Left renal pelvis (tissue), 4 donors: ENCODE measurements at places on chromosomes 3 and 15.

- no peak for DNase-seq
Observed at GRCh38 chr3:164390046-164390445, 688.2 kb downstream of the SI start.

GRCh38 chr3:108623504-108623903 lies 34.0 kb downstream of the DZIP3 start:
- DNase-seq: no peak

- DNase-seq: no peak
Observed at GRCh38 chr3:158494673-158495072, 76.3 kb upstream of the MLF1 start.

DNA sequence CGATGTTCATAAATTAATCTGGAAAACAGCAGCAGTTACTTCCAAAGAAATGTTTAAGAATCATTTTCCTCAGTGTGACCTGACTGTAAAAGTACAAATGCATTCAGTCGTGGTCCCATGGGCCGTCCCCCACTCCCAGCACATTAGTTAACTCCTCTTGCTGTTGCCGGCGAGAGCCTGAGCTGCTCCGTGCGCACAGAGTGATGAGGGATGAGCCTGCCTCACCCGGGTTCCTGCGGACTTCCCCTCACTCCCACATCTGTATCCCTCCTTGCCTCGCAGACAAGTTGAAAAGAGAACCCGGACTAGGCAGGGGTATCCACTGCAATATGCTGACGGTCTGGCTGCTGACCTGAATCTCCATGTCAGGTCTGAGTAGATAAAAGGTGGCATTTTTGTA lies 861.7 kb upstream of the NR2F2 start:
- DNase-seq: no peak

- DNase-seq: no peak
Observed at GRCh38 chr3:117059067-117059955, 349.7 kb downstream of the TUSC7 start.

DNA sequence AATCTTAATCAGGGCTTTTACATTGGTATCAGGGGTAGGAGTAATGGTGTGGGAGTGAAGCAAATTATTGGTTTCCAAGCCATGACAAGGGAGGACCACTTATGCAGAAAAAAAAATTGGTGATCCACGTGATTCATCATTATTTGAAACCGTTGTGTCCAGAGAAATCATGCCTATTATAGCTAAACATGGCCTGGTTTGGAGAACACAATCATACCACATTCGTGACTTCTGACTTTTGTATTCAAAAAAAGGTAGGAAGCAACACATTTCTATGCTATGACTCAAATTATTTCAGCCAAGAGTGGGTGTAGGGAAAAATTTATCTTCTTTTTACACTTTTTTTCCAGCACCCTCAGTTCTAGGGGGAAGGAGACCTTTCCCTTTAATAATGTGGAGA lies 924.3 kb upstream of the GBE1 start:
- DNase-seq: no peak

- DNase-seq: no peak
Observed at GRCh38 chr3:54863786-54864185, 64.1 kb downstream of the LRTM1 start.

- no peak for DNase-seq
Observed at GRCh38 chr3:86733257-86733656, 257.7 kb downstream of the VGLL3 start.

GRCh38 chr3:115217292-115217677 lies 70.2 kb upstream of the ZBTB20 start:
- no peak for DNase-seq

- DNase-seq: no peak
Observed at GRCh38 chr3:141000686-141001085, 50.5 kb upstream of the SPSB4 start.

DNA sequence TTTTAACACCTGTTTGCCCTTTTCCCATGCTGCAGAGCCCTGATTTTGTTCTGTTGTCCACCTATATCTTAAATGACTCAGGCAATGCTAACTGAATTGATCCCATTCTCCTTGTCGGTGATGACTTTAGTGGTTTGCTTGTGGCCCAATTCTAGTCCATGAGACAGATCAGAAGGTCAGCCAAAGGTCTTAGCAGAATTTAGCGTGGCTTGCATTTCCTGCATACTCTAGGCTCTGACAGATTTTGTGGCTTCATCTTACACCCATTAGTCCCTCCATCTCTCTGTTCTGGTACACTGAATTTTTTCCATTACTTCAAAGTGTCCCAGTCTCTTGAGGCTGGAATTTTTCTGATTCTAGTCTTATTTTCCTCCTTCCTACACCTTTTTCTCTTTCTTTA lies 161.9 kb downstream of the STAC start:
- DNase-seq: no peak

GRCh38 chr15:74277242-74277810 lies 41.2 kb downstream of the CCDC33 start:
- no peak for DNase-seq

DNA sequence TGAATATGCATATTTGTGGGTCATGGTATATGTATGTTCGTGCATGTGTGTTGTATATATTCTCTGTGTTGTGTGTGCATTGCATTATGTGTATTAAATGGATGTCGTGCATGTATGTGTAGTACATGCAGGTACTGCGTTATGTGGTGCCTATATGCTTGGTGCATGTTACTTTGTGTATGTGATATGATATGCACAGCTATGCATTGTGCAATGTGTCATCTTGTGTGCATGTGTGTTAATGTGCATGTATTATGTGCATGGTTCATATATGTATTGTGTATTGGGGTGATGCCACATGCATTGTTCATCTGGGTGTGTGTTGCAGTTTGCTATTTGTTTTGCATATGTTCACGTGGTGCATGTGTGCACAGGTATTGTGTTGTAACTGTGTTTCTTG lies 2.9 kb downstream of the GALNT15 start:
- DNase-seq: no peak

DNA sequence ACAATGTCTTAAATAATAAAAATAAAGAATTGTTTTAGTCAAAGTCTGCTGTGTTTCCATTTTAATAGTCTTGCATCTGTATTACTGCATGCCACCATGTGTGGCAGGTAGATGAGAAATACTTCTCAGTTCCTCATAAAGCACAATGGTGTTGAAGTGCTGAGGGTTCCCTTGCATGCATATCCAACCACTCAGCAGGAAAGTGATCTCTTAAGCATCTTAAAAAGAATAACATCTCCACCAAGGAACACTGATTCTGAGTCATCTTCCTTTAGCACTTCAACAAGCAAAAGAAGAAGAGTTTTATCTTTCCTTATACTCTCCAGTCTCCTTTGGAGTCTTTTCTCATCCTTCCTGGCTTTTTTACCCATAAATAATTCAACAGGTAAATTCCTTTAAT lies 602.0 kb downstream of the TBL1XR1 start:
- no peak for DNase-seq

GRCh38 chr3:166444336-166444735 lies 607.1 kb upstream of the BCHE start:
- no peak for DNase-seq

DNA sequence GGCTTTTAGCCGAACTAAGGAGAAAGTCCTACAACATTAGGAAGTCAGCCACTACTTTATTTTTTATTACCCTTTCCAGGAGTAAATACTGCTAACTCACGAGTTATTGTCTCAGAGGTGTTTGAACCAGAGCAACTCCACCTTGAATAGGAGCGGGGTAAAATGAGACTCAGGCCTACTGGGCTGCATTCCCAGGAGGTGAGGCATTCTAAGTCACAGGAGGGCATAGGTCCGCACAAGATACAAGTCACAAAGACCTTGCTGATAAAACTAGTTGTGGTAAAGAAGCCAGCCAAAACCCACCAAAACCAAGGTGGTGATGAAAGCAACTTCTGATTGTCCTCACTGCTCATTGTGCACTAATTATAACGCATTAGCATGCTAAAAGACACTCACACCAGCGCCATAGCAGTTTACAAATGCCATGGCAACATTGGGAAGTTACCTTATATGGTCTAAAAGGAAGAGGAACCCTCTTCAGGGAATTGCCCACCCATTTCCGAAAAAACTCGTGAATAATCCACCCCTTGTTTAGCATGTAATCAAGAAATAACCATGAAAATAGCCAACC lies 555.9 kb downstream of the IGSF11 start:
- no peak for DNase-seq

DNA sequence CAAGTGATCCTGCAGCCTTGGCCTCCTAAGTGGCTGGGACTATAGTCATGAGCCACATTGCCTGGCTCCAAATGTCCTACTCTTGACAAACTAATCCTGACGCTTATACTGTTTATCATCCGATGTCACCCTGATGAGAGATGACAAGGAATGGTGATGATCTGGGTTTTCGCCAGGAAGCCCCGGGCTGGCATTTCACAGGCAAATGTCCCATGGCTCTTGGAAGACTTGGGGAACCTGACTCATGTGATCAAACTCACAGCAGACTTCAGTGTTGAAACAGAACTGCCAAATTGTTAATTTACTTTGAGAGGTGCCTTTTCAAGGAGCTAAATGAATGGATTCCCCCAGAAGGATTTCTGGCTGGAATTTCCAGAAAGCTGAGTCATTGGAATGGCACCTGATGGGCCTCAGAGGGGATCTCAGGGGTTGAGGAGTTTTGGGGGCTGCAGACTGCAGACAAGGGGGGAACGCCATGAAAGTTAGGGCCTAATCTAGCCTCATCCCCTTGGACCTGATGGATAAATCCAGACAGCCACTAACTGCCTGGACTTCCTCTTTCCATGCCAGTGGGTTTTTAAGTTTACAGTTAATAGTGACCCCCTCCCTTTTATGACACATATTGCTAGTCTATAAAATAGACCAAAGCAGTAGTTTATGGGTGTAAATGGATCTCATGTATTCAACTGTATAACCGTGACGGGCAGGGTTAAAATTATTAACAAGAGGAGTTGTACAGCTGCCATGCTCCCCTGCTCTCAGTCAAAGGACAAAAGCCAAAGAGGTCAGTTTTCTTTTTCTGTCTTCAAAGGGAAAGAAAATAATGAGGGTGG lies 146.6 kb downstream of the CHSY1 start:
- no peak for DNase-seq

DNA sequence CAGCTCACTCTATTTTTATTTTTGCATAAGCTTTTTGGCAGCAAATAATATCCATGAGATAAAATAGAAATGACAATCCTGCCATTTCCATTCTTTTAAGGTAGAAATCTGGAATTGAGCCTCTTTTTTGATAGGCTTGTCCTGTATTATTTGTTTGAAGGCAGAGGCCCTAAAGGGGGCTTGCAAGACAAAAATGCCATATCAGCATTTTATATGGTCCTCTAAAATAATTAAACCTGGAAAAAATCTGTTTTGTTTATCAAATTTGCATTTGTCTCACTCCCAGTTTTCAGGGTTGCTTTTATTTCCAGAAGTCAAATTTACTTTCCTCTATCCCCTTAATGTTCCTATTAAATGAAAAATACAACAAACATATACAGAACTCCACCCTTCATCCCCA lies 134.9 kb upstream of the GAP43 start:
- no peak for DNase-seq

- DNase-seq: no peak
Observed at GRCh38 chr3:46228260-46229242, 13.7 kb upstream of the CCR3 start.

DNA sequence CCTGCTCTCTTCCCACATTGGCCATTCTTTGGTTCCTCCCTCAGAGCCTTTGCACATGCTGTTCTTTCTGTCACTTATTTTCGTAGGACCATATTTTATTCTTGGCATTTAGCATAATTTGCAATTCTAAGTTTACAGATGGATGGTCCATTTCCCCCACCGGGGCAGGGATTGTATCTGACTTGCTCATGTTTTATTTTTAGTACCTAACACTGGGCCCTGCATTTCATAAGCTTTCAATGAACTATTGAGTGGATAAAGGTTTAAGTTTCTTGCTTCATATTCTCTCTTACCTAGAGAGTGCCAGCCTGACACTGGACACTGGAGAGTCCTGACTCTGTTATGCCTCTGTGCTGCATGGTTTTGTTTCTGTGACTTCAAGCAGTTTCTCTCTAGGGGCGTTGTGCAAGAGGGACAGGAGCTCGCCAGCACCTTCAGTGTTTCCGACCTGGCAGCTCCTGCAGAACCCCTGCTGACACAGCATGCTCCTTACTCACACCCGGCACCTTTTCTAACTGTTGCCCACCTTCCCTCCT lies 87.4 kb downstream of the FLNB start:
- no peak for DNase-seq

DNA sequence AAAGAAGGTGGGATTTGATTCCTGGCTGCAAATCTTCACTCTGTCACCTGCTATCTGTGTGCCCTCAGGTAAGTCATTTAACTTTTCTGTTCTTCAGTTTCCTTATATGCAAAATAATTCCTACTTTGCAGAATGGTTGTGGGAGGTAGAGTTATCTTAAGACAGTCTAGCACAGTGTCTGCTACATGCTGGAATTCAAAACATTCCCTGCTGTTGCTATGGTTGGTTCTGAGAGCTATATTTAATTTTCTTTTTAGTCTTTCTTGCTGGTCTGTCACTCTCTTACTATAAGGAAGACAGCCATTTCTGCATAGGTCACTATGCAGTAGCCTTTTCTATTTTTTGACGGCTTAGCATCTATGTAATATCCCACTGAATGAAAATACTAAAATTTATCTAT lies 4.0 kb upstream of the ADPGK start:
- DNase-seq: no peak

- DNase-seq: no peak
Observed at GRCh38 chr3:53211706-53212702, 43.8 kb downstream of the TKT start.

DNA sequence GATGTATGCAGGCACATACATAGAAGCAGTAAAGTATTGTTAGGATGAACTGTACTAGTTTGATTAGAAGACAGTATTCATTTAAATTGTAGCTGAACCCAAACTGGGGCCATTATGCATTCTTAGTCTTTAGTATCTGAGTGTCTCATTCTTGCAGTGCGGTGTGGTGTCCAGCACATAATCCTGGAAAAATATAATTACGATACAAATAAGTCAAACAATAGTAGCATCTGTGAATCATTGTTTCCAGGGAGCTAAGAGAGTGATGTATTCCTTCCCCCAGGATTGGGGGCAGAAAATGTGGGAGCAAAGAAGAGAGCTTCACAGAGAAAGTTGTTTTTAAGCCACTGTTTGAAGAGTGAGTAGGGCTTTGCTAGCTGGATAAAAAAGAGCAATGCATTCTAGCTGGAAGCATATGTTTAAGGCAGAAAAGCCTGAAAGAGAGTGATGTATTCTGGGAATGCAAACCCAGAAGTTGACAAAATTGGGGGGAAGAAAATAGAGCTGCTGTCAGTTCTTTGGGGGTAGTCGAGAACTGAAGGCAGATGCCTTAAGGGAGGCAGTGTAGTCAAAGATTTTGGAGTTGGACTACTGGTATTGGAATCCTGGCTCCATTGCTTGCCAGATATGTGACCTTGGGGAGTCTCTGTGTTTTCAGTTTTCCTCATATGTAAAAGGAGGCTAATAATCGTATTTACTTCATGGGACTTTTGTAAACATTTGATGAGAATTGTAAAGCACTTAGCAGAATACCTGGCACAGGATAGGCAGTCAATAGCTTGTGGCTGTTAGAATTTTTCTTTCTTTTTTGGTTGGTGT lies 14.1 kb downstream of the SLMAP start:
- no peak for DNase-seq

DNA sequence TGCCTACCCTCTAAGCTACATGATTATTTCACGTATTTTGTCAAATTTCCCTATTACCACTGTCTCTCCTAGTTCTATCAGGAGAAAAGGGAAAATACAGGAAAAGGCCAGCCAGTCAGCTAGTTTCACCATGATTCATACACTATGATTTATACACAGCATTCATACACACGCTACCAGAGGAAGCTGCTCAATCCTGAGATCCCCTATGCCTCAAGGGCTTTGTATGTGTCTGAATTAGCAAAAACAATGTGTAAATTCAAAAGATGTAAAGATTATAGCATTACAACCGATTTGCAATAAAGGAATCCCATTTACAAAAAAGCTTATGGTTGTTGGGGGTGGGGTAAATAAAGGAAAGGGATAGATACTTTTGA lies 3.1 kb upstream of the ACKR4 start:
- no peak for DNase-seq
